OCI-LY7 (cell line): ENCODE measurements at places on chromosomes 6 and 20.
A peak's percentile ranks its signal among the peaks of the same experiment; 100 is the strongest.

GRCh38 chr20:34643928-34644327, 33.0 kb downstream of the PIGU start:
- DNase-seq, result no peak

- DNase-seq, result peak; percentile 71
Measured at GRCh38 chr20:3753098-3753497, 14.5 kb downstream of the ADISSP start.

- DNase-seq, result no peak
Measured at GRCh38 chr6:160789263-160790027, 87.4 kb downstream of the PLG start.

GRCh38 chr6:65113581-65113980, 593.4 kb downstream of the EYS start:
- no peak for DNase-seq

DNA sequence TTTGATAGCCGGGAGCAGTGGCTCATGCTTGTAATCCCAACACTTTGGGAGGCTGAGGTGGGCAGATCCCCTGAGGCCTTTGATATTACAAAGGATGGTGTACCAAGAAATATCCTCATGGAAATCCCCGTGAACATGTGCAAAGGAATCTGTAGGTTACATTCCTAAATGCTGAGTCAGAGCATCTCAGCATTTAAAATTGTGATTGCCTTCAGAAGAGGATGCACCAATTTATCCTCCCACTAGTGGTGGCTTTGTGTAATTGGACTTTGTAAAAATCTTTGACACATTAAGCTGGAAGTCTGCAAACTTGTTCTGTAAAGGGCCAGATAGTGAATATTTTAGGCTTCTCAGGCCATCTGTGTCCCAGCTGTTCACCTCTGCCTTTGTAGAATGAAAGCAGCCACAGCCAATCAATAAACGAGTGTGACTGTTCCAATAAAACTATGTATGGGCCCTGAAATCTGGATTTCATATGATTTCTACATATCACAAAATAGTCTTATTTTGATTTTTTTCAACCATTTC, 11.8 kb downstream of the TMEM14B start:
- DNase-seq, result peak; percentile 64

GRCh38 chr6:11434565-11435326, 102.8 kb upstream of the TMEM170B start:
- DNase-seq, result no peak

DNA sequence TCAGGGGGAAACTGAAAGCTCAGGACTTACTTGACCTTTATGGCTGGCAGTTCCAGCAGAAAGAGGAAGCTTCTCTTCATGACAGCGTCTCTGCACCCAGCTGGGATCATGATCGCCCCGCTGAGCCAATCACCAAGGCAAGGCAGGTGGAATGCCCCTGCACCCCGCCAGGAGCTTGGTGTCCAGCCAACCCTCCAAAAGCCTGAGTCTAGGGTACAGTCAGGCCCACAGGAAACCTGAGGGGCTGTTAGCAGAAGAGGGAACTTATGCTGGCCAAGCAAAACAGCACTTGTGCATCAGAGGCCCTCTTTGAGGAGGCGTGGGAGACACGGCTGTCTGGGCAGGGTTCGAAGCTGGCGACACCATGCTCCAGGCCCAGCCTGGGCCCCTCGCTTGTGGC, 188.3 kb upstream of the GMDS start:
- DNase-seq, result no peak

DNA sequence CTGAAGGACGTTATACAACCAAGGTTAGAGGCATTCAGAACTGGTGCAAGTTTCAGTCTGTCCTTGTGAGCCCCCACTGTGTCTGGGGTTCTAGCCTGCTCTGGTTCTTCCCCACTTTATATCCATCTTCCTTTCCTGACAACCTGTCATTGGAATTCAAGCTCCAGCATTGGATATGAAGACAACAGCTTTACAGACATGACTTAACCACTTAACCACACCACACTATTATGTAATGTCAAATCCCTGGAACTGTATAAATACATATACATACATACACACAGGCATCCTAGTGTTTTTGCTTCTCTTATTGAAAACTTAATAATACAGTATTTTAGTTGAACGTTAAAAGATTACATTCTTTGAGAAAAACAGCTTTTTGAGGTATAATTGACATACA, 217.9 kb upstream of the SGK1 start:
- no peak for DNase-seq

DNA sequence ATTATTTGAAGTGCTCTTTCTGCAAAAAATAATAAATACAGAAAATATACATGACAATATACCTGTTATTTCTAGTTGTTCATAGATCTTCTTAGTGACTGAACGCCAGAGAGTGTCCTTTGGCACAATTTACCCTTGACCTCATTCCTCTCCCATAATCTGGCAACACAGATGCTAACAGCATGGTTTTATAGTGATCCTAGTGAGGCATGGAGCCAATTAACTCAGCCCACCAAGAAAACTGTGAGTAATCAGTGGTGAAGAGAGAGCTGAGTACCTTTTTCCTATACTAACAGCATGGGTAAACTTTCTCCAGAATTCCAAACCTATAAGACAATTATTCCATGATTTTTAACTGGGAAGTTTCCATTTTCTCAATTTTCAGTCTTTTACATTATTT, 61.0 kb downstream of the VGLL2 start:
- no peak for DNase-seq

DNA sequence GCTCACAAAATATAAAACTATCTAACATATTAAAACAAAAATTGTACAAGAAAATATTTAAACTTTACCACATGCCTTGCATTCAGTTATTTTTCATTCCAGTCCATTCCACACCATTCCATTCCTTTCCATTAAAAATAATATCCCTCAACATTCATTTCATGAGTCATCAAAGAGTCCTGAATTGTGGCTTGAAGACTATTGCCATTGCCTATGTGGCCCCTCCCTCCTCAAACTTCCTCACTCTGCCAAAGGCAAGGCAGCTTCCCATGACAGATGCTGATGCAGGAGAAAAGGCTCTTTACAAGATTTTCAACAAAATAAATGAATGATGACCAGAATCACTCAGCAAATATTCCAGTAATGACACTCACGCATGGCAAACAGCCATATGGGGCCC, 31.7 kb downstream of the IL20RA start:
- DNase-seq, result no peak

- no peak for DNase-seq
Measured at GRCh38 chr20:33812908-33813462, 1.8 kb downstream of the CHMP4B start.
